ENCODE measurements at places on chromosomes 1 and 21.
A peak's percentile ranks its signal among the peaks of the same experiment; 100 is the strongest.

- DNase-seq: no peak
Measured at GRCh38 chr1:220746851-220747250, 1.3 kb upstream of the MTARC2 start.

- DNase-seq: peak; percentile 48
Measured at GRCh38 chr1:29876902-29877301, 640.6 kb downstream of the PTPRU start.

DNA sequence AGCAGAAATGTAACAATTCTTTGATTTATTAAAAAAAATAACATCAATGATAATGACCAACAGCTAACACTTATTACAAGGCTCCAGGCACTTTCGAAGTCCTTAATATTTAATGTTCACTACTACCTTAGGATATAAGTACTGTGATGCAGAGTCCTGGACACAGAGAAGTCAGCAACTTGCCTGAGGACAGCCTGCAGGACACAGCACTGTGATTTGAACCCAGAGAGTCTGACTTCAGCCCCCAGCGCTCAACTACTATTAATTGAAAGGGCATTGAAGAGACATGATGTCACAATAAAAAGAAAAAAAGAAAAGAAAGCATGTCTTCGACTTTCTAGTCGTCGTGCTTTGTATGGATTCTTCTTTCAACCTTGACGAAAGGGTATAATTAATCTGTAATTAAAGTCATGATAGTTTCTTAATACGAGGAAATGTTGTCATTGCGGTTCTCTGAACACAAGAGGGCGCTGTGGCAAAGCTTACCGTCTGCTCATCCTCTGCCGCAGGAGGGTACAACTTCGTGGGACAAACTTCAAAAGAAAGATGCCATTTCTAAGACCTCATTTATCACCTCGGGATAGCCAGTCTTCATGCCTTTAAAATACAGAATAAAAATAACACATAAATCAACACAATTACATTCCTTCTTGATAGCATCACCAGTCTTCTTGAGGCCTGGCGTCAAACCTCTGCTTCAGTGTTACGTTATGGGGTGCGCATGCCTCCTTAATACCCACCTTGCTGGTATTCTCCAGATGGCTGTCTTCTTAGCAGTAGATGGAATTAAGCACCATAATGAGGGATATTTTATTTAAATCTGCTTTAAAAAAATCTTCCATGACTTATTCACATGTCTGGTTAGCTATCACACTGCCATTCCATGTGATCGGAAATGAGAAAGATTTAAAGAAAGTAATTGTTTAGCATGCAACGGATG lies 240.1 kb downstream of the DISC1 start:
- peak; percentile 9 for DNase-seq

DNA sequence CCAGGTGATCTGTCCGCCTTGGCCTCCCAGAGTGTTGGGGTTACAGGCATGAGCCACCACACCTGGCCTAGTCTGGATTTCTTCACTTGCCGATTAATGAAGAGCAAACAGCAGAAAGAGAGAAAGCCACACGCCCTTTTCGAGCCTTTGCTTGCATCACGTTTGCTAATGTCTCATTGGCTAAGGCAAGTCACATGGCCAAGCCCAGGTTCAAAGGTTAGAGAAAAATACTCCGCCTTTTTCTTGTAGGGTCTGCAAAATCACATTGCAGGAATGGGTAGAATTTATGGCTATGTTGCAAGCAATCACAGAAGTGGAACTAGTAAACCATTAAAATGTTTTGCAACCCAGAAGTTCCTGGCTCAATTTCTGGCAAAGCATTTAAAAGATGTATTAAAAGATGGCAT lies 26.8 kb upstream of the BACH1 start:
- no peak for DNase-seq

- DNase-seq: no peak
Measured at GRCh38 chr1:115534106-115534505, 107.7 kb upstream of the VANGL1 start.

GRCh38 chr1:56235909-56236510 lies 343.4 kb downstream of the PLPP3 start:
- DNase-seq: no peak

- no peak for DNase-seq
Measured at GRCh38 chr1:157131281-157131680, 6.9 kb downstream of the ETV3 start.

- DNase-seq: no peak
Measured at GRCh38 chr1:48469616-48470480, 2.2 kb downstream of the SPATA6 start.

DNA sequence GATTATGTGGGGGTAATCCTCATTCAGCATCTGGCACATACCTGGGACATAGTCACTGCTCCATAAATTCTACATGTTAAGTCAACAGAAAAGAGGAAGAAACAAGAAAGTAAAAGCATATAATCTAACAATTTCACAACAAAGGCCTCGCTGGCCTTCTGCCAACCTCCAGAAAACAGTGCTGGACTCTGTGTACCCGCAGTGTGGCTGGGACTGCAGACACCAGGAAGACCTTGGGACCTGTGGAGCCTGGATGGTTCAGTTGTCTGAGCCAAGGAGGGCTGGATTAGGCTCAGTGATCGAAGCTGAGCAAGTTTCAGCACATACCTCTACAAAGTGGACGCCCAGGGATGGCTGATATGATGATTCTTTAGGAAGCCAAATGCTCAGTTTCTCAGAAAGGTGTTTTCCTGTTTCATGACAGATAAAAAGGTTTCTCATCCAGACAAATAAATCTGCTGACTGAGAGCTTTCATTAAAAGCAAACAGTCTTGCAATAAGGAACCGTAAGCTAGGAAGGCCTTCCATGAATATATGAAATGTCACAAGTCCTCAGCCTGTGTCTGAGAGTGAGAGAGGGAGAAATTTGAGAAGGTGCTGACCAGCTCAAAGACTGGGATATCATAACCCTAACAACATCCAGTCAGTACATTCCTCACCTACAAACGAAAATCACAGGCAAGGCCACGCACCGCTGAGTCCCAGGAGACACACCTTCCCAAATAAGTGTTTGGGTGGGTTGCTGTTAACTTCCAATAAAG lies 48.4 kb downstream of the CAPZB start:
- no peak for DNase-seq

DNA sequence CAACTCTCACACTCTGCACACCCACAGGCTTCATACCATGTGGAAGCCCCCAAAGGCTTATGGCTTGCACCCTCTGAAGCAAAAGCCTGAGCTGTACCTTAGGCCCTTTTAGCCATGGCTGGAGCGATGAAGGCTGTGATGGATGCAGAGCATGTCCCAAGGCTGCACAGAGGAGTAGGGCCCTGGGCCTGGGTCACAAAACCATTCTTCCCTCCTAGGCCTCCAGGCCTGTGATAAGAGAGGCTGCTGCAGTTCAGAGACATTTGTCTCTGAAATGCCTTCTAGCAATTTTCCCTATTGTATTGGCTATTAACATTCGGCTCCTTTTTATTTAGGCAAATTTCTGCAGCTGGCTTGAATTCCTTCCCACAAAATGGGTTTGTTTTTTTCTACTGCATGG lies 1707.7 kb downstream of the MRPL39 start:
- DNase-seq: no peak

DNA sequence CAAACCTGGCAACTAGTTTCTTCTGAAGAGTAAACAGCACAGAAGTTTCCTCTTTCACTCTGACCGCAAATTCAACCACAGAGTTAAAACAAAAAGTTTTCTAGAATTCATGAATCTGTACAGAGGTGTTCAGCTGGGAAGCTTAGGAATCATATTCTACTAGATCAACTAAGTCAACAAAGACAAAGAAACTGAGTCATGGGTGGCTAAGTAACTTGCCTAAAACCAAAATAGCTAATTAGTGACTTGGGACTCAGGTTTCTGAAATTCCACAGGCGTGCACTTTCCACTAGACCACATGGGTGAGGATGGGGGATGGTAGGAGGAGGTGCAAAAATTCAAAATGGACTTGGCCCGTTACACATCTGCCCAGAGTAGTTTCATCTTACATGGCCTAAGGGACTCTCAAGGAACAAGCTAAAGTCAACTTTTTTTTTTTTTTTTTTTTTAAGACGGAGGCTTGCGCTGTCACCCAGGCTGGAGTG lies 25.8 kb downstream of the PTPN14 start:
- no peak for DNase-seq

DNA sequence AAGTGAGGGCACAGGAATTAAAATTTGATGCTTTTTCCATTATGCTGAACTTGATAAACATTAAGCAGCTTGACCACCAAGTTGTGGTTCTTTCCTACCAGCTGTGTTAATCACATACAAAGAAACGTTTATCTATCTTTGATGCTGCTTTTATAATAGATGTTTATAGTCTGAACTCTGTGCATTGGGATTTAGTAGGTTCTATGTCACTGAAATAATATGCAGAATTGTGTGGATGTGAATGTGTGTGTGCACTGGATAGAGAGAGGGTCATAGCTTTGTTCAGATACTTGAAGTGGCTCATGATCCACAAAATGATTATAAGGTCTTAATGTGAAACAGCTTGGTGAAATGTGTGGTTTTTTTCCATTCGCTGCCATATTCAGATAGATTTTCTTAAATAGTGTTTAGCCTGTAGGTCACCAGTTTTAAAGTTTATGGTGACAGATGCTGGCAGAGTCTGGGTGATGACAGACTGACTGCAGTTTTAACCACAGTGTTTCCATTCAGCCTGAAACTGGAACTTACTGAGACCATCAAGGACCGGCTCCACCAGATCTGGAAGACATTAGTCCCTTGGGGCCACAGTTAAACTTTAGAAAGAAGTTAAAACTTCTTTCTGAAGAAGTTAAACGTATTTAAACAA lies 10.2 kb downstream of the DDI2 start:
- no peak for DNase-seq

GRCh38 chr1:29633771-29634170 lies 397.4 kb downstream of the PTPRU start:
- no peak for DNase-seq

DNA sequence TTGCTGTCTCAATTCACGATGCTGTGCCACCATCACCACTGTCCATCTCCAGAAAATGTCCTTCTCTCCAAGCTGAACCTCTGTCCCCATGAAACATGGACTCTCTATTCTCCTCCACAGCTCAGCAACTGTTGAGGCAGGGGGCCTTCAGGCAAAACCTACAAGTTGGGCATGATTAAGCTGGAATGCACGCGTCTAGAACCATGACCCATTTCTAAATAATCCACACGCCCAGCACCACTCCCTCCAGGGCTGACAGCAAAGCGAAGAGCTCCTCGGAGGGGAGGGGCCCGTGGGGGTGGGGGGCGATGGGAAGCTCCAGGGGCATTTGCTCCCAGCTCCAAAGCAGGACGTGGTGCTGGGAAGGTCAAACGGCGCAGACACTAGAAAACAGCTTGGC lies 3.3 kb upstream of the HES5 start:
- no peak for DNase-seq

DNA sequence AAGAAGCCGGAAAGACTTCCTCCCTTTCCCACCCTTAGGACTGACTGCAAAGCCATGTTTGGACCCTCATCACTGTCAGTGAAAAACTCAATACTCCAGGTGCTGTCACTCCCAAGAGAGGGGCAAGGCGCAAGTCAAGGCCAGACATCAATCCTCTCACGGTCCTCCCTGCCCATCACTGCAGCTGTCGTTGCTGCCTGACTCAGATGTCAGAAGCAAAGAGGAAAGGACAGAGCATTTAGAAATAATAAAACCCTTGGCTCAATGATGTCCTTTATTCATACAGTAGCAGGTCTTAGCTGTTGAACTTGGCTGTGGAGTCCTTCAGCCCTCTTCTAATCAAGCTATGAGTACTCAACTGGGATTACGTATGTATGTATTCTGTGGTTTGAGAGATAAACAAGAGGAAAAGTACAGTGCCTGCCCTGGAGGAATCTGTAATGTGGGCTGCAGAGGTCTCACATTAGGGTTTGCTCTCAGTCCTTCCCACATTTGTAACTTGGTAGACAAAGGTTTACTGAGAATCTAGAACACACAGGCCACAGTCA lies 13.5 kb downstream of the SUSD4 start:
- DNase-seq: no peak

DNA sequence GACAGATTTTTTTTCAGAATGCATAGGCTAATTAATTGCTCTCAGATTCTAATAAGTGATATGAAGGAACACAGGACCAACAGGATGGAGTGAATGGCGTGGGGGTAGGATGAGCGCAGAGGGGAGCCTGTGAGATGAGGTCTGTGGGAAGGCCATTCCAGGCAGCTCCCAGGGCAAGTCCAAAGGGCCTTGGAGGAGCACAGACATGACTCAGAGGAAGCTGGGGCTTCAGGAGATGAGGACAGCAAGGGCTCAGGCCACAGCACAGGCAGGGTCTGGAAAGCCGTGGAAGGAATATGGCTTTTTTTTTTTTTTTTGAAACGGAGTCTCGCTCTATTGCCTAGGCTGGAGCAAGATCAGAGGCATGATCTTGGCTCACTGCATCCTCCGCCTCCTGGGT lies 35.1 kb downstream of the FMN2 start:
- no peak for DNase-seq

GRCh38 chr1:209547626-209548025 lies 35.9 kb upstream of the CAMK1G start:
- no peak for DNase-seq

GRCh38 chr1:221087919-221088318 lies 208.7 kb downstream of the HLX start:
- DNase-seq: no peak

GRCh38 chr1:24351247-24351646 lies 32.1 kb downstream of the GRHL3 start:
- no peak for DNase-seq

- DNase-seq: no peak
Measured at GRCh38 chr21:32455548-32455947, 43.0 kb downstream of the EVA1C start.

DNA sequence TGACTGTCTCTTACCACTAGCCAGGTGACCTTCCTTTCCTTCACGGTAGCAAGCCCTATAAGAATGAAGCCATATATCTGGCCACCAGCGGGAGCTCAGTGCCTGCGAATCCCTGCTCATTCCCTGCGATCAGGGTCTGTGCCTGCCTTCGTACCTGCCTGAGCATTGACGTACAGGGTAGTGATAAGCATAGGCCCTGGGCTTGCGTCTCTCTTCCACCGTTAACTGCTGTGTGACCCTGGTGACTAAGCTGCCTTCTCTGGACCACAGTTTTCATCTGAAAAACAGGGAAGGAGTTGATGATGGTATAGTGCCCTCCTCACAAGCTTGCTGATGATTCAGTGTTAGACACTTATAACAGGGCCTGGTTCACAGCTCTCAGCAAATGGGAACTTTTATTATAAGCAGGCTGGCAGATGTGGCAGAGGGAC lies 4.1 kb downstream of the ZC3H12A start:
- DNase-seq: no peak

DNA sequence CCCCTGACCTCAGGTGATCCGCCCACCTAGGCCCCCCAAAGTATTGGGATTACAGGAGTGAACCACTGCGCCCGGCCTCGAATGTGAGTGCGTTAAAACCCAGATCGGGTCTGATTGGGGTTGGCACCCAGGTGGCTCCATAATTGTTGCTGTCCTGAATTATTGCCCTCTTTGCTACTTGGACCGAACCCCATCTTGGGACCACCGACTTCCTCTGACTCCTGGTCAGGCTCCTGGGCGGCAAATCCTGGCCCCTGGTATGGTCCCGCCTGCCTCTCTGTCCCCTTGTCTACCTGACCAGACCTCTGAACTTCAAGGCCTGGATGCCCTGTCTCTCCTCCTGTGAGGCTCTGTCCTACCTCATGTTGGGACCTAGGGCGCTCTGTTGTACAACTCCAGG lies 32.8 kb downstream of the L1TD1 start:
- DNase-seq: no peak

- no peak for DNase-seq
Measured at GRCh38 chr1:79775402-79775801, 768.9 kb upstream of the ADGRL4 start.

- DNase-seq: no peak
Measured at GRCh38 chr1:107682467-107682866, 282.5 kb downstream of the VAV3 start.

Measured in NCI-H2107 (cell line).